ENCODE measurements at places on chromosomes 16 and 17. TPM values are rescaled to one million over a fixed set of nuclear protein-coding genes. Genes with fewer than 3 reads are reported as not detected.

The ENDOV gene
- total RNA-seq: 13.8 TPM

GRCh38 chr17:34071886-34072420 lies 183.1 kb upstream of the CCL2 start:
- no peaks in the 10 kb centered on the region for H3K4me1 ChIP-seq
- peaks cover 3% of the 10 kb centered on the region for H3K27me3 ChIP-seq
- no peak for DNase-seq
- H3K36me3 ChIP-seq: no peaks in the 10 kb centered on the region
- H3K27ac ChIP-seq: no peak overlapping the region

DNA sequence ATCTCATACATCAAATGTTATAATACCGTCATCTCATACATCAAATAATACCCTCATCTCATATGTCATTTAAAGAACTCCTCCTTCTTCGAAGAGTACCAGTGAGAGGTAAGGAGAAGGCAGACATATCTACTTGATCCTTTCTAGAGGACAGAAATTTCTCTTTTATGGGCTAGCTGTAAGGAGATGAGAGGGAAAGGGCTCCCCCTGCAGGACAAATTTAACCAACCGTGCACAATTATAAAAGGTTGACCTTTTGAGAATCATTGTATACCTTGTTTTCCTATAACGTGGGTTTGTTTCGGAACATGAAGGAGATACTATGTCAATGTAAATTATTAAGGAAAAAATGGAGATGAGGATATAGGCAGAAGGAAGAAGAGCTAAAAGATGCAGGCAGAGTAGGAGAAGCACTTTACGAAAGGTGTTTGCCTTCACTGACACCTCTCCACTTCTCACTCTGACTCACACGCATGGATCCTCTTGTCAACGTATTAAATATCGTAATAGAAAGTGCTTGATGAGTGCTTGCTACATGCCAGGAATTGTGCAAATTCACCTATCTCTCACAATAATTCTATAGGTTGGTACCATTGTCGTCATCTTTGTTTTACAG lies 465.9 kb upstream of the ERCC4 start:
- H3K4me1 ChIP-seq: no peaks in the 10 kb centered on the region
- no peaks in the 10 kb centered on the region for H3K36me3 ChIP-seq
- no peak overlapping the region for H3K27ac ChIP-seq
- H3K4me3 ChIP-seq: no peak overlapping the region

- no peak for DNase-seq
- H3K4me3 ChIP-seq: no peak overlapping the region
Measured at GRCh38 chr16:76484020-76484419, 206.8 kb downstream of the CNTNAP4 start.

DNA sequence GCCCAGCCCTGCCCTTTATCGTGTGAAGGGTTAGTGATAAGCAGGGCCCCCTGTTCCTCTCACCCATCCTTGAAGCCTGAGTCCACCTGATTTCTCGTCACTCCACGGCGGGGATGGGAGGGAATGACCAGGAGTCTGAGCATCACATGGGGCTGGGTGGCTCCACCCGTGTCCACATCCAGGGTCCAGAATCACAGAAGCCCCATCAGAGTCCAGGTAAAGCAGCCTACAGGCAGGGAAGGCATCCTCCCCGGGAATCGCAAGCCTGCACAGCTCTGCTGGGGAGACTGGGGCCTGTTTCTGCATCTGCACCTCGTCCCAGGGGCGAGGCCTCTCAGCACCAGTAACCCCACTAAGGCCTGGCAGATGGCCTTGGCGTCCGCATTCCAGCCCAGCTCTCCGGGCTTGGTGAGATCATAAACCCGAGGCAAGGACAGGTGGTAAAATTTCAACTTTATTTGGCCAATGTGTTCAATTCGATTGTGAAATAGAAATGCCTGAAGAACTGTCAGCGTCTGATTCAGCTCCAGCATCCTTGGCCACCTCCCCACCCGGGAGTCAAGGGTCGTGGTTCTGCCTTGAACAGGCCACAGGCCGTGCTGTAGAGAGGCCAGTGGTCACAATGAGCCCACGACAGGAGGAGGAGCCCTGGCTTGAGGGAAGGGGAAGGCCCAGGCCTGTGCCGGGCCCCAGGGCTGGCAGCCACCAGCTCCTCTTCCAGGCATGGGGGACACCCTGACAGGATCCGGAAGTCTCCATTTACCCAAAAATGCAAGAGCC lies 8.1 kb upstream of the PPP1R27 start:
- H3K27me3 ChIP-seq: no peaks in the 10 kb centered on the region
- no peak overlapping the region for H3K27ac ChIP-seq
- H3K36me3 ChIP-seq: peaks cover 12% of the 10 kb centered on the region
- no peak overlapping the region for H3K4me3 ChIP-seq
- H3K4me1 ChIP-seq: no peaks in the 10 kb centered on the region
- DNase-seq: no peak

GRCh38 chr16:71986131-71986530 lies 14.1 kb downstream of the PKD1L3 start:
- no peak overlapping the region for H3K4me3 ChIP-seq
- peaks cover 21% of the 10 kb centered on the region for H3K27me3 ChIP-seq
- H3K4me1 ChIP-seq: peaks cover 1% of the 10 kb centered on the region
- no peak overlapping the region for H3K27ac ChIP-seq
- no peak for DNase-seq

- no peak for DNase-seq
- H3K36me3 ChIP-seq: no peaks in the 10 kb centered on the region
- H3K27ac ChIP-seq: no peak overlapping the region
- peaks cover 61% of the 10 kb centered on the region for H3K27me3 ChIP-seq
- H3K4me1 ChIP-seq: peaks cover 9% of the 10 kb centered on the region
Measured at GRCh38 chr17:8628172-8628571, 2.4 kb downstream of the MYH10 start.

All from activated naive CD8-positive, alpha-beta T cell treated with anti-CD3 and anti-CD28 coated beads for 36 hours (primary cell).